ENCODE measurements at places on chromosomes 7 and 10.
A peak's percentile ranks its signal among the peaks of the same experiment; 100 is the strongest.

- DNase-seq: no peak
Observed at GRCh38 chr7:136150311-136150710, 173.2 kb upstream of the MTPN start.

DNA sequence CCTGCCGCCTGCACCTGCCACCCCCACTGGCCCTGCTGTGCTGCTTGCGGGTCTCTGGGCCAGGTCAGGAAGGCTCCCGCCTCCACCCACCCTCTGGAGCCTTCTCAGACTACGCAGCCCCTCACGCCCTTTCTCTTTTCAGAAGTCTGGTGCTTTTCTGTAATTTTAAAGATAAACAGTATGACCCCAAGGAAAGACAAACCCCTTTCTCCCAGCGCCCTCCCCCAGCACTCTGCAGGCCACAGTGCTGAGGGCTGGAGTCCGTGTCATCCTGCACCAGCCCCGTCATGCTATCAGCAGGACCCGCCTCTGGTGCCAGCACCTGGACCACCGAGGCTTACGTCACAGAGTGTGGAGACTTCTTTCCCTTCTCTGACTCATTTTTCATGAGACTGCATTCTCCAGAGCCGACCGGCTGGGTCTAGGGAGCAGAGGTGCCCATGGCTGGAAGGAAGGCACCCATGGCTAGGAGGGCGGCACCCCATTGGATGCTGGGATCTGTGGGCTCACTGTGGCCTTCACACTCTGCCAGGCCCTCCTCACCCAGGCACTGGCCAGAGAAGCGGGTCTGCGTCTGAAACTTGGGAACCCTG, 53.4 kb downstream of the CFAP46 start:
- DNase-seq: no peak

DNA sequence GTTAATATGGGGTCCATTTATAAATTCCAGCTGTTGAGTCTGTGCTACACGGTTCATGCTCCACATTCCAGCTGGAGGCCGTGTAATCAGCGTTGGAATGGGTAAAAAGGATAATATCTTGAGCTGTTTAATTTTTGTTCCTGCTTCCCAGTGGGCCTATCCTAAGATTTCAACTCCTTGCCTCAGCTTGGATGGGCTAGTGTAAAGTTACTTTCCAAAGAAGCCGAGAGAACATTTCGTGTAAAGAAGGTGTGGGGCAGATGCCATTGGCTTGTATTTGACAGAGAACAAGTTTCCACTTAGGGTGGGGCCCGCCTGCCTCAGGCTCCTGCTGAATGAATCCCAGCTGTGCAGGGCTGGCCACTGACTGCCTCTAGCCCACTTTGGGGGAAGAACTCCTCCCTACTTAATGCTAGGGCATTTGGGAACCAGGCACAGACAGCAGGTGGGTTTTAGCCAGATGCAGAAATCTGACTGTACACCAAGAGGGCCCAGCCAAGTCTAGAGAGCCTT, 125.9 kb upstream of the LYZL2 start:
- DNase-seq: peak; percentile 81

GRCh38 chr7:24381894-24382505, 98.0 kb downstream of the NPY start:
- DNase-seq: peak; percentile 24

- DNase-seq: no peak
Observed at GRCh38 chr7:106119719-106120118, 7.6 kb upstream of the SYPL1 start.

- no peak for DNase-seq
Observed at GRCh38 chr7:13093160-13093559, 405.7 kb downstream of the ARL4A start.

- peak; percentile 58 for DNase-seq
Observed at GRCh38 chr7:77649716-77650349, 46.4 kb upstream of the RSBN1L start.

GRCh38 chr10:2891073-2891769, 176.1 kb upstream of the PFKP start:
- no peak for DNase-seq

- no peak for DNase-seq
Observed at GRCh38 chr10:88442716-88443115, 140.4 kb downstream of the RNLS start.

GRCh38 chr7:133275446-133276095, 22.7 kb downstream of the EXOC4 start:
- DNase-seq: peak; percentile 66

DNA sequence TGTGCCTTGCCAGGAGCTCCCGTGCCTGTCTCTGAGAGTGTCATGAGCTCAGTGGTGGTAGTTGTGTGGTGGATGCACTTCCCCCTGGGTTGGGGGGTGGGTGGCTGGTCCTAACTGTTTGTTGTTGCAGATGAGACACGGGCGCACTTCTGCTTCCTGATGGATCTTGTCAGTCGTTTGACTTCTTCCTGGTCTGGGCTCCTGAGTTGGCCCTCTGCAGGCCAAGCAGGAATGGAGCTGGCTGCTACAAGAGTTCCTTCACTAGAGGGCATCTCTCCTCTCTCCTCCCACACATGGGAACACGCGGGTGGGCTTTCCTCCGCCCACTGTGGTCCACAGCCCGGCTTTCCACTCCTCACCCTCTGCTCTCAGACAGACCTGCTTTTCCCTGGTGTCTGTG, 82.0 kb downstream of the BMS1 start:
- no peak for DNase-seq

- DNase-seq: no peak
Observed at GRCh38 chr10:119502209-119502608, 40.3 kb downstream of the RGS10 start.

GRCh38 chr7:79308192-79308591, 145.3 kb downstream of the MAGI2 start:
- DNase-seq: no peak

DNA sequence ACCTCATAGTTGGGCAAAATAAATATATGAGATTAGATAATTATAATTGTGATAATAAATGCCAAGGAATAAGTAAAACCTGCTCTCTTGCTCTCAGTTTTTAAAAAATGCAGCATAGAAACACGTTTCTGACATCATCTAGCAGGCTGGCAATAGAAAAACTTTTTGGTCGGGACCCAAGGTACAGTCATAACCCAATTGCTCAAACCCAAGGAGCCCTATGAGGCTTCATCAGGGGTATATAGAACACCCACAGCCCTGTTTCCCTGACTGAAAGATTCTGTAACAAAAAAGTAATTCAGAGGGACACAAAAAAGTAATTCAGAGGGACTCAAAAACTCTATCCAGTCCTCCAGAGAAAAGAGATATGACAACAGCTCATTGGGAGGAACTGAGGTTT, 3.8 kb downstream of the PDE1C start:
- no peak for DNase-seq

Data from fibroblast of skin of abdomen (primary cell).